ENCODE measurements at places on chromosomes 2 and 18. TPM values are rescaled to one million over a fixed set of nuclear protein-coding genes. Genes with fewer than 3 reads are reported as not detected.

FKBP7 gene
- total RNA-seq = 2.1 TPM

ATP6V1C2 gene
- 0.27 TPM for total RNA-seq

LRRC30 gene
- 8.2 TPM for total RNA-seq

CACNB4 gene
- total RNA-seq = 1.1 TPM

CTDP1 gene
- 21.6 TPM for total RNA-seq

UGP2 gene
- total RNA-seq = 903 TPM

CGREF1 gene
- 4.8 TPM for total RNA-seq

Data from psoas muscle (tissue), 8 donors.